ENCODE measurements at places on chromosomes 2 and 18.

GRCh38 chr2:147525819-147526489, 318.9 kb upstream of the ACVR2A start:
- DNase-seq: no peak

DNA sequence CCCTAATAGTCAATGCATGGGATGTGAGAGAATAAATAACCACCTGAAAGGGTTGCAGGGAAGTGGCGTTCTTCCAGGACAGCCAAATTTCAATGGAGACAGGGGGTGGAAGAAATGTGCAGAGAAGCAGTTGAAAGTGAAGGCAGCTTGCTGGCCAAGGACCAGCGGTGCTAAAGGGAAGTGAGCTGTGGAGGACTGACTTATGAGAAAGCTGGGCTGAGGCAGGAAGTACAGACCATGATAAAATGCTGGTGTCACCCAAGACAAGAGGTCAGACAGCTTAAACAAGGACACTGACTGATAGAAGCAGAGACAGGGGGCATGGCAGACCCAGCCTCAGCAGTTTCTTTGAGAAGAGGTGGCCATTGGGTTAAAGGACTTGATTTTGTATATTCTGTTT, 106.7 kb downstream of the DTNB start:
- no peak for DNase-seq

GRCh38 chr2:190927301-190927700, 46.7 kb downstream of the GLS start:
- no peak for DNase-seq

GRCh38 chr2:11914455-11914854, 168.0 kb downstream of the LPIN1 start:
- DNase-seq: no peak

DNA sequence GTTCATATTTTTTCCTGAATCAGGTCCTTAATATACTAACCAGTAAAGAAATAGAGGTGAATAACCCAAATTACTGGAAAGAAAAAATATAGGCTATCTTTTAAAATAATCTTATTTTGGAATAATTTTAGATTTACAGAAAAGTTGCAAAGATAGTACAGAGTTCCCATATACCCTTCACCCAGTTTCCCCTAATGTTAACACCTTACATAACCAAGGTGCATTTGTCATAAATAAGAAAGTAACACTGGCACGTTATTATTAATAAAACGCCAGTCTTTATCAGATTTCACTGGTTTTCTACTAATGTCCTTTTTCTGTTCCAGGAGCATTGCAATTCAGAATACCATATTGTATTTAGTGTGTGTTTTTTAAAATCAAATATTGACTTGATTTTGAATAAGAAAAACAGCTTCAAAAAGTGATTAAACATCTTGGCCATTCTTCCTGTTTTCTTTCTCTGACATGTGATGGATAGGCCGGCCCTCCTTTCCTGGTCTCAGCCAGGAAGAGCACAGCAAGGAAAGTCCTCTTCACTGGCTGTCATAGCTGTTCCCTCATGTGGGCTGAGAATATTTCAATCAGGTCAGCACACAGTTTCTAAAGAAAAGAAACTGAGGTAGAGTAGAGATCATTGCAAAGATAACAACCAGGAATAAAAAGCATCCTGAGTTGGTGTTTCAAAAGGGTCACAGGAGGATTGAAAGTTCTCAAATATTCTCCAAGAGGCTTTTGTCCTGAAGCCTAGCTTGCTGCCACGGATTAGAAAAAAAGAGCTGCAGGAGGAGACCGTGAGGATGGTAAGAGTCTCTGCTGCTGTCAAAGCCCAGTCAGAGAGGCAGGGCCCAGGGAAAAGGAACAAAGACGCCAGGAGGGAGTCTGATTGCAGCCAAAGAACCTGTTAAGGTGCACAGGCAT, 79.3 kb upstream of the ARL5A start:
- no peak for DNase-seq

GRCh38 chr2:128364441-128364911, 45.8 kb upstream of the HS6ST1 start:
- no peak for DNase-seq

- no peak for DNase-seq
These were observed 121.6 kb downstream of the MTCL1 start for GRCh38 chr18:8826971-8827370.

DNA sequence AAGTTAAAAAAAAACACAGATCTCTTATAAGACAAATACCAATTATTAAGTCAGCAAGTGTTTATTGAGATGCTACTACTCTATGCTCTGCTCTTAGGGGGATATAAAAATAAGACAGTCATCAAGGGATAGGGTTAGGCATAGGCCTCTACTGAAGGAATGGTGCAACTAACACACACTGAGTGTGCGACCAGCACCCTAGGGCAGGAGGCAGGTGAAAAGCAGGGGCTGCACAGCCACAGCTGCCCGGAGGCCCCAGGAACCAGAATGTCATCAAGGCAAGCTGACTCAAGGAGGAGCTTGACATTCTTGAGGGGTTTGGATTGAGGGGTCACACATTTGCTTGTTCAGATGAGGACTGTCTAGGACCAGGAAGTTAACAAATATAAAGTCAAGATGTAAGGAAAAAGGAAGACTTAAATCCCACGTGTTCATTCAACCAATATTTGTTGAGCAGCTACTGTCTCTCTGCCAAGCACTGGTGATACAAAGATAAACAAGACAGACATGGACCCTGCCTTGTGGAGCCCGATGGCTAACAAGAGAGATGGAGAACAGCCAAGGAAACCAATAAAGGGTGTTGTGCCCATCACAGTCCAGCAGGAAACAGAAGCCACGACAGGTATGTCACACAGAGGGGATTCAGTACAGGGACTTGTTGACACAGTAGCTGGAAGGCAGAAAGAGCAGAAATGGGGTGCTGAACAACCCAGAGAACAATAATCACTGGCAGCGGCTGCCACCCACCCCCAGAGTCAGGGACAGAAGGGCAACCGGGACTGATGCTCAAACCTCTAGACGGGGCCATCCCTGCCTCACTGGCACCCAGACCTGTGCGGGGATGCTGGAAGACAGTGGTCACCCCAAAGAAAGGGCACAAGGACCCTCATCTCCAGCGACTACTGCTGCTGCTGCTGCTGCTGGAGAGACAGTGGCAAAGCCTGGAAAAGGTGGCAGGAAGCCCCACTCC, 45.8 kb upstream of the MAL start:
- DNase-seq: no peak

DNA sequence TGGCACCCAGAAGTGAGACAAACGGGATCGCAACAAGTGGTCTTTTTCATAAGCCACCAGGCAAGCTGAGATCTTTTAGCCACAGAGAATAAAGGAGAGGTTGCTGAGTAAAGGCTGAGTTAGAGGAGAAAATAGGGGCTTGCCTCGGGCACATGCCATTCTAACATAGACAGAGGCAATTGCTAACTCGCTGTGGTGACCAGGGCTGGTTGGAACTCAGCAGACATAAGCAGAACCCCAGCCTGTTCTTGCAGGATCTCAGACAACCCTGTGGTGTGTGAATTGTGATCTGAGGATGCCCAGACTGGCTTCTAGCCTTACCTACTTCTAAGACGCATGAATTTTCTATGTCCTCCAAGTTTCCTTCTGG, 300.2 kb downstream of the CDCA7 start:
- DNase-seq: no peak

DNA sequence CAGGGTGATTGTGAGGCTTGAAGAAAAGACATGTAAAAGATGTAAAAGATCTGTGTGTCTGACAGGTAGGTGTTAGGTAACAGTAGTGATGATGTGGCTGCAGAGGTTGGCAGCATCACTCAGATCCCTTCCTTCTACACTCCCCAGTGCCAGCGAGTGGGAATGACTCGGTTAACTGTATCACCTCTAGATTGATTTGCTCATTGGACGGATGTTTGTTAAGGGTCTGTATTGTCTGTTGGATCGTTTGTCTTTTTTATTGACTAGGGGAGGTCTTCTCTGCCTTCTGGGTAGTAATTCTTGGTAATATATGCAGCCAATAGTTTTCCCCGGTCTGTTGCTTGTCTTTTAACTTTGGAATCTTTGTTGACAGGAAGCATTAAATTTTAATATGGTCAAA, 44.8 kb upstream of the CNGA3 start:
- DNase-seq: no peak

- no peak for DNase-seq
These were observed 409.2 kb upstream of the NRP2 start for GRCh38 chr2:205273148-205273547.

- no peak for DNase-seq
These were observed 14.0 kb upstream of the ITGAV start for GRCh38 chr2:186575856-186576255.

DNA sequence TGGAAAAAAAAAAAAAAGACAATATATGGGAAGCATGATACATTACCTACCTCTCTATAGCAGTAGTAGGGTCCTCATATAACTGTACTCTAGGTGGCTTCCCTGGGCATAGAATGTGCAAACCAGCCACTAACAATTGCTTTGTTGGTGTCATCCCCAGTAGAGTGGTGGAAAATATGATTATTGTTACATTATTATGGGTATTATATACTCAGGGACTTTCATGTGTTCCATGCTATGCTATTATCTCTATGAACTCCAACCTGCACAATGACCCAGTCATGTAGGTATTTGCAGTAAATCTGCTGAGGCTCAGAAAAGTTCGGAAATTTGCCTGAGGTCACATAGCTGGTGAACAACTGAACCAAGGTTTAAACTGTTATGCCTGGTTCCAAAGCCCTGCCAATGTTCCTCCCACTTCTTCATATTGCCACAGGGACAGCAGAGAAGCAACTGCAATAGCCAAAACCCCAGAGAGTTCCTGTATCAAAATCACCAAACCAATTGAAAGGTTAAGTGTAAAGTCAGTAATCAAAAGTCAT, 52.6 kb upstream of the MAP4K4 start:
- DNase-seq: no peak

DNA sequence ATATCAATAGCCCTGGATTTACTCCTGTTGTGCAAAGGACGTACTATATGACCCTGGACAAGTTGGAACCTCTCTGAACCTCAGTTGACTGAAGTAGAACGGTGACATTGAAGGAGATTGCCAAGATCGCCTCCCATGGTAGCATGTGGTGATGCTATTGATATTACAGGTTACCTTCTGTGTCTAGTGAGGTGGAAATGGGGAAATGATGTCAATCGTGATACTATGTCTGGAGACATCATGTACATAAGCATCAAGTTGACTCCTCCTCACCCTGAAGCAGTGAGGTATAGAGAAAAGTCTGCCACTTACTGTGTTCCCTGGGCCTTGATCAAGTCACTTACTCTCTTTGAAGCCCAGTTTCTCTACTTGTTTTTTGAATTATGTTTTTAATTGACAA, 93.9 kb downstream of the KLF7 start:
- DNase-seq: no peak

DNA sequence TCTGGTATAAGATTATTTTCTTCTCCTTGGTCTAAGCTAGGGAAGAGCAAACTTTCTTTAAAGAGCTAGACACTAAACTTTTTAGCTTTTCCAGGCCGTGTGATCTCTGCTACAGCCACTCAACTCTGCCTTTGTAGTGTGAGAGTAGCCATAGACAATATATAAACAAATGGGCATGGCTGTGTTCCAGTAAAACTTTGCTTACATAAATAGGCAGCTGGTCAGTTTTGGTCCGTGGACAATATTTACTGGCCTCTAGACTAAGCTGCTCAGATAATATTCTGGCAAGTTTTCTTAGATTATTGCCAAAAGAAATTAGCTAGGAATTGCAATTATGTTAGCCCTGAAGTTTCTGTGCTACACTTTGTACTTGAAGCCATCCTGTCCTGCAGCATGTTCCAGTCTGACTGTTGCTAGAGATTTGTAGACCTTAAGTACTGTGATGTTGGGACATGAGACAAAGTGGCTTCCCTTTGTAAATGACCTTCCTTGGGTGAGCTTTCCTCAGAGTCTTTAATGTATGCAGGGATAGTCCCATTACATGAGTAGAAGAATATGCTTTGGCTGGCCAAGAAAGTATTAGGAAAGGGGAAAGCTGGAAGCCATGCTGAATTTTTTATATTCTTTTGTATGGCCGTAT, 126.9 kb downstream of the SOX11 start:
- no peak for DNase-seq

DNA sequence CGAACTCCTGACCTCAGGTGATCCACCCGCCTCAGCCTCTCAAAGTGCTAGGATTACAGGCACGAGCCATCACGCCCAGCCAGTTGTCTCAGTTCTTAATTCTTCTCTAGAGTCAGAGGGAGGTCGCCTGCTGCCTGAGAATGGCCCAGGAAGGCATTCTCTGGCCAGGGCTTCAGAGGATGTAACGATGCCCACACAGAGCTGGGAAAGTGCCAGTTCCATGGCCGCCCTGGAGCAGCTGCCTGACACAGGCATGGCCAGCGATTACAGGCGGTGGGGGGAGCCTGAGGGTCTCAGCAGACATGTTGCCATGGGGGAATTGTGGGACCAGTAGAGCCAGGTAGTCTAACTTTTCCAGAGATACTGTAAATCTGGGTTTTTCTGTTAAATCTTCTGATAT, 25.6 kb upstream of the DNMT3A start:
- DNase-seq: no peak

DNA sequence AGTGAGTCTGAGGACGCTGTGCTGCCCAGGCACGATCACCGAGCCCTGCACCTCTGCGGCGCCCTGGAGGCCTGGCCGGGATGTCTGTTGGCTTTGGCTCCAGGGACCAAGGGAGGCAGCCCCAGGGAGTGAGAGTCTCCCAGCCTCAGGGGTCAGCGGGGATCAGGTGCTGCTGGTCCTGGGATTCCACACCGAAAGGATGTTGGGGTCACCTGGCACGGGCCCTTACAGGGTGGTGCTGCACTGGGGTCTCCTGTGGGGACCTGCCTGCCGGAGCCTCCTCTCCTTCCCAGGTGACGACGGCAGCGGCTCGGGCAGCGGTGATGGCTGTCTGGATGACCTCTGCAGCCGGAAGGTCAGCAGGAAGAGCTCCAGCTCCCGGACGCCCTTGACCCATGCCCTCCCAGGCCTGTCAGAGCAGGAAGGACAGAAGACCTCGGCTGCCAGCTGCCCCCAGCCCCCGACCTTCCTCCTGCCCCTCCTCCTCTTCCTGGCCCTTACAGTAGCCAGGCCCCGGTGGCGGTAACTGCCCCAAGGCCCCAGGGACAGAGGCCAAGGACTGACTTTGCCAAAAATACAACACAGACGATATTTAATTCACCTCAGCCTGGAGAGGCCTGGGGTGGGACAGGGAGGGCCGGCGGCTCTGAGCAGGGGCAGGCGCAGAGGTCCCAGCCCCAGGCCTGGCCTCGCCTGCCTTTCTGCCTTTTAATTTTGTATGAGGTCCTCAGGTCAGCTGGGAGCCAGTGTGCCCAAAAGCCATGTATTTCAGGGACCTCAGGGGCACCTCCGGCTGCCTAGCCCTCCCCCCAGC, 30.5 kb downstream of the GPC1 start:
- no peak for DNase-seq

Measured in iPS DF 6.9 (cell line).